ENCODE measurements at places on chromosomes 2 and 18.

DNA sequence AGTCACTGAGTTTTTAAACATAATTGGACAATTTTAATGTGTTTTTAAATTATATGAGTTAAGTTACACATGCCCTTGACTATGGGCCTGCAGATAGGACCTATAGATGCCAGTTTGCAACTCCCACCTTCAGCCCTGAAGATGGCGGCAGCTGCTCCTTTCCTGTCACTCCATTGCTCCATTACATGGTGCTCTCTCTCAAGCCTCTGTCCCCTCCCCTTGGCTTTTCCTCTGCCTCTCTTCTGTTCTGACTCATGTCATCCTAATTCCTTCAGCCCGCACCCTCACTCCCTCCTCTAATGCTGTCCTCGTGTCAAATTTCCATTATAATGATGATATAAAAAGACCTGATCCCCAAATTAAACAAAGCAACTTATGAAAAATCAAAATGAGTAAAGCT, 133.7 kb upstream of the HNRNPA3 start:
- DNase-seq, result no peak

GRCh38 chr18:35611518-35611917, 30.0 kb downstream of the GALNT1 start:
- no peak for DNase-seq

DNA sequence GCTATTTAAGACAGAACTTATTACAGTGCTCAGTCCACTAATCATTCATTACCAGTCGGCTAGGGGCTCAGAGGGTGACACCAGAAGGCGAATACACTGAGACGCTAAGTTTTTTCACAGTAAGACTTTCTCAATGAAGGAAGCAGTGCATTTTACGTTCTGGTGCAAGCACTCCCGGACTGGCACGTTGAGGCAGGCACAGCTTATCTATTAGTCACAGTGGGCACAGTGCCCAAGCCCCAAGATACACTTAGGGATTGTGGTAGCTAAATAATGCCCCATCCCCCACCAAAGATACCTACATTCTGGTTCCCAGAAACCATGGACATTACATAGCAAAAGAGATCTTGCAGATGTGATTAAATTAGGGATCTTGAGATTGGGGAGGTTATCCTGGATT, 32.6 kb upstream of the BCL11A start:
- no peak for DNase-seq

- DNase-seq, result no peak
These were observed 54.2 kb downstream of the SERTAD2 start for GRCh38 chr2:64599469-64599868.

DNA sequence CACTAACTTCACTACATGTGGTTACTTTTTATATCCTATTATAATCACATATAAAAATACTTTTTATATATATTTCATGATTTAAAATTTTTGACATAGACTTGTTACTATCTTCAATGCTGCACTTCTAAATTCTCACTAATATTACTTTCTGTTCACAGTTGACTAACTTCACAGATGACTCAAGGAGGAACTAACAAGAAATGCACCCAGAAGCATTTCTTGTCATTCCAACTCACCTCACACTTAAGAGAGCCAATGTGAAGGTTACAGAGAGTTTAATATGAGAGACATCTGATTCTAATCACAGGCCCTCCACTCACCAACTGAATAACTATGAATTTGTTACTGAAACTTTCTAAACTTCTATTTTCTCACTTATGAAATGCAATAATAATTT, 399.8 kb upstream of the SLC8A1 start:
- no peak for DNase-seq

GRCh38 chr2:37682473-37682872, 11.0 kb upstream of the CDC42EP3 start:
- DNase-seq, result no peak

DNA sequence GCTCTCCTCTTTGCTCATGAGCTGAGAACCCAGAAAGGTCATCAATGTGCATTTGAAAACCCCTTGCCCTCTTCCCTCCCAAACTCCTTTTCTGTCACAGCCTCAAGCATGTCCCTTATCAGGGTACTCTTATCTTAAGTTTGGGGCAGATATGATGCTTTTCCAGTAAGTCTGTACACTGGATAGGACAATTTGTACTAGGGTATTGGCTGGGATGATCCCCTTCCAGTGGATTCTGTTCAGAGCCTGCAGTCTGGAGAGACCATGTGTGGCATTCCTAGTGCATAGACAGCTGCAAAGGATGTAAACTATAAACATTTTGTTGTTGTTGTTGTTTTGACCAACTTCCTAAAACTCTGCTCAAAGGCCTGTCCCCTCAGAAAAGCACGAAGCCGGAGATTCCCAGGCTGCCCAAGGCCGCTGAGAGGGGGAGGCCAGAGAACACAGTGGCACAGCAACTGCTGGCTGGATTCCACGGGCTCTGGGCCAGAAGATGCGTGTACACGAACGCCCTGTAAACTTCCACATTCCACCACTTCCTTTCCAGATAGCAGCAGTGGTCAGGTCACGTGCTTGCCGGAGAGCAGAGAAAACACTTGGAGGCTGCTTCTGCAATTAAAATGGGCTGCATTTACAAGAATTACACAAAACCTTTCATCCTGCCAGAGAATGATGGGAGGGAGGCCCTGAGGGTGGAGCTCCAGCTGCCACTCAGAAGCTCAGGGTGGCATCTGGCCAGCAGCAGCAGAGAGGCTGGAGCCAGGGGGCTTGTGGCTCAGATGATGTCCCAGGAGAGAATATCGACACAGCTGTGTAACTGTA, 42.1 kb downstream of the BMP10 start:
- peak; percentile 96 for DNase-seq

DNA sequence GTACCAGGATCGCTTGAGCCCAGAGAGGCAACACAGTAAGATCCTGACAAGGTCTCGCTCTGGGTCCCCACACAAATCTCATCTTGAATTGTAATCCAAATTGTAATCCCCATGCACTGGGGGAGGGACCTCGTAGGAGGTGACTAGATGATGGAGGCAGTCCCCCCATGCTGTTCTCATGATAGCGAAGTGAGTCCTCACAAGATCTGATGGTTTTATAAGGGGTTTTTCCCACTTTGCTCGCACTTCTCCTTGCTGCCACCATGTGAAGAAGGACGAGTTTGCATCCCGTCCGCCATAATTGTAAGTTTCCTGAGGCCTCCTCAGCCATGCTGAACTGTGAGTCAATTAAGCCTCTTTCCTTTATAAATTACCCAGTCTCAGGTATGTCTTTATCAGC, 46.0 kb upstream of the SERTAD2 start:
- no peak for DNase-seq

DNA sequence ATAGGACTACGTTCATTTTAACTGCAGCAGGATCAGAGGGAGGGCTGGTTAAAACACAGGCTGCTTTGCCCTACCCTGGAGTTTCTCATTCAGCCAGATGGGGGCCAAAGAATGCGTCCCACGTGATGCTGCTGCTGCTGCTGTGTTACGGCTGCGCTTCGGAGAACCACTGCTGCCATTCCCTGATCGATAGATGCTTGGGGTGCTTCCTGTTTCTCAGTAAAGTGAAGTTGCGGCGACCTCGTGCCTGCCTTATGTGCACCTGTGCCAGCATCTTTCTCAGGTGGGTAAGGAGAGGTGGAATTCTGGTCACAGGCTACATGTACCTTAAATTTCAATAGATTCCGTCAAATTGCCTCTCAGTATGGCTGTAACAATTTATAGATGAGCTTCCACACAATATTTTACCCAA, 24.7 kb upstream of the TOGARAM2 start:
- no peak for DNase-seq

DNA sequence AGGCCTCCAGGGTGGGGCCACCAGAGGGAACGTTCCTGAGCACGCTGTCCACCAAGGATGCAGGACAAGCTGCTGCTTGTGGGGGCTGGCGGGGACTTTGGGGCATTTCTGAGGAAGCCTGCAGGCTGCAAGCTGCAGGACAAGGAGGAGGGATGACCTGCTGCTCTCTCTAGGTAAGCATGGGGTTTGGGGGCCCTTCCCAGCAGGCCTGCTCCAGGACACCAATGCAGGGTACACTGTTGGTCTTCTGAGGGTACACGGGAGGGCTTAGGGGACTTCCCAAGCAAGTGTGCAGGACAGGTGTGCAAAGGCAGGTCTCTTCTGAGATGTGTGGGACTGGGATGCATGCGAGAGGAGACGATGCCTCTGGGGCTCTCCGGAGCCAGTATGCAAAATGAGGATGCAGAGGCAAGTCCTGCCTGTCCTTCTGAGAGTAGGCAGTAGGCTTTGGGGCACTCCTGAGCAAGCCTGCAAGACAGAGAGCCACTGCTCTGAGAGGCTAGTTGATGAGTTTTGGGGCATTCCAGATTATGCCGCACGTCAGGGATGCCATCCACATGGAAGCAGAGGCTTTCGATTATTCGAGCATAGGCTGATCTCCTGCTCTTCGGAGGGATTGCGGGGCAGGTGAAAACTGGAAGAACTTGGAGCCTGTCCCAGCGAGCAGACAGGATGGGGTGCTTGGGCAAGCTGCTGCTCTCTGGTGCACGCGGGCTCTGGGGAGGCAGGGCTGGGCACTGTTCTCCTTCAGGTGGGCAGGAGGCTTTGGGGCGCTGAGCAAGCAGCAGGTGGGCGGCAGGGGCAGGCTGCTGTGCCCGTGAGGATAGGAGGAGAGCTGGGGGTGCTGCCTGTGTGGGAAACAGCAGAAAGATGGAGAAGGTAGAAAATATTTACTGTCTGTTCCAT, 44.6 kb downstream of the CNGA3 start:
- DNase-seq, result no peak

GRCh38 chr2:204871231-204871953, 326.1 kb downstream of the PARD3B start:
- DNase-seq, result no peak

DNA sequence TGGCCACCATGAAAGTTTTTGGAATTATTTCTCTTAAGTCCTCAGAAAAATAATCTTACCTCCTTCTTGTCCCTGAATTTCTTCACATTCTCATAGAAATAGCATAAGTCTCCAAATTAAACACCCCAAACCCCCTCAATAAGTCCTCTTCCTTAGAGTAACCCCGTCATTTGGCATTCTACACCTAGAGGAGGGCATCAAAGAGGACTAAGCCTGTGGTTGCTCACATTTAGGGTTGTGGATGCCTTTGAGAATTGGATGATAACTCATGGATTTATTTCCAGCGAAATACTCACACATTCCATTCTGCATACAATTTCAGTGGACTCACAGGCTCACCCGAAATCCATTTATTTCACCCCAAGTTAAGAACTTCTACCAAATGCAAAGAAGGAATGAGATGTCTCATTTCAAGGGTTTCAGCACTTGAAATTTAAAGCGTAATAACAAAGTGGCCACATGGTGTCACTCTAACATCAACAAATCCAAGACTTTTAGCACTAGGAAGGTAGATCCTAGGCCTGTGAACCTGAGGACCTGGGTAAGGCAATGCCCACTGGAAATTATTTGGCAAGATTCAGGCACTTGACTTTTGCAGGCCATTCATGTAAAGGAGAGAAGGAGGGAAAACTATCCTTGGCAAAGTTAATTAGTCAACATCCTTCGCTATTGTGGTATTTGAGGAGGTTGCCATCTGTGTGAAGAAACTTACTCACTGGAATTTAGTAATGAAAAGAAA, 24.6 kb downstream of the DYTN start:
- peak; percentile 37 for DNase-seq

- DNase-seq, result no peak
These were observed 77.4 kb downstream of the CTAGE1 start for GRCh38 chr18:22340331-22340730.

- no peak for DNase-seq
These were observed 312.4 kb downstream of the DCC start for GRCh38 chr18:52652391-52652790.

DNA sequence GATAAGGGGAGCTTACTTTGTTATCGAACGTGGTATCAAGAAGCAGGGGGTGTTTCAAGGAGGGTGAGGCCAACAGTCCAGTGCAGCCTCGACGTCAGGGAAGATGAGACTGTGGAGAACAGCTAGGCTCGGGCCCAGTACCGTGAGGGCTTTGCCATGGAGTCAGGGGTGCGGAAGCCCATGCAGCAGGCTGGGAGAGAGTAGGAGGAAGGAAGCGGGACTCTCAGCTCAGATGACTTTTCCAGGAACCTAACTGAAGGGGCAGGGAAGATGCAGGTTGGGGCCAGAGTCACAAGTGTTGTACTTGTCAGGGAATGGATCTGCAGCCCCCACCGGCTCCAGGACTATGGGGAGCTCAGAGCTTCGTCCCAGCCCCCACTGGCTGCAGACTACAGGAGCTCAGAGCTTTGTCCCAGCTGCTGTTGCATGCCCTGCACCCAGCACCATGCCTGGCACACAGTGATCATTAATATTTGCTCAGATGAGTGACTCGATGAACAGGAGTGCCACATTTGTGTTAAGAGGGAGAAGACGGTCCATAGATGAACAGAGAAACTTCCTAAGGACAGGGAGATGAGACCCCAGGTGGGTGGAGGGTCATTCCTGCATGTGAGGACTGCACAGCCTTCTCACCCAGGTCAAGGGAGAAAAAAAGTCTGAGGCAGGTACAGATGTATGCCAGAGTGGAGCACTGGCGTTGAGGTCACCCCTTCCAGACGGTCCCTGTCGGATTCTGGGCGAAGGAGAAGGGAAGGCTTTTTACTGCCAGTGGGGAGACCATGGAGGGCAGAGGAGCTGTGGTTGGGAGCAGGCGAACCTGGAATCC, 36.4 kb downstream of the PTGR3 start:
- DNase-seq, result no peak

DNA sequence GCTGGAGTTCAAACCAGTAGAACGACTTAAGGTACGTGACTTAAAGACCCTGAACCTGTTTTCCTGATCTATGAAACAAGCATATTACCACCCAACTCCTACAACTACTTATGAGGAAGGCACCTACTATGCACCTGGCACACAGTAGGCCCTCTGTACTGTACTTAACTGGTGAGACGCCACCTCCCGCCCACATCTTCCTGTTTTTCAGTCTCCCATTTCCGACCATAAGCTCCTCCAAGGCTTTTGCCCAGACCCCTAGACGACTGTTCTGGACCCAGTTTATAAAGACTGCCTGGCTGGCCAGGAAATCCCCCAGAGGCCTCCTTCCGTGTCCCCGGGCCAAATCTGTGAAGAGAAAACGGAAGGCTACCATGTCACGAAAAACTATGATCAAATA, 1.5 kb downstream of the GALNT14 start:
- DNase-seq, result peak; percentile 26

- DNase-seq, result no peak
These were observed 75.6 kb upstream of the ITGB6 start for GRCh38 chr2:160275656-160276055.

GRCh38 chr18:27661320-27662018, 476.4 kb upstream of the CHST9 start:
- DNase-seq, result no peak

GRCh38 chr2:42953216-42953615, 160.8 kb upstream of the HAAO start:
- DNase-seq, result no peak
